Psoas muscle (tissue), 8 donors: ENCODE measurements at places on chromosomes 1 and 21.

GRCh38 chr1:63873751-63874150 lies 99.9 kb downstream of the ROR1 start:
- DNase-seq, result no peak

- no peak for DNase-seq
Measured at GRCh38 chr1:57423656-57424211, at the start of gene DAB1. Gene DAB1, minus strand, starts transcription at chr1:57424060. Its CDS starts 133,030 bp downstream, at chr1:57291030.

- no peak for DNase-seq
Measured at GRCh38 chr1:18951818-18952391, 4.6 kb downstream of the IFFO2 start.

DNA sequence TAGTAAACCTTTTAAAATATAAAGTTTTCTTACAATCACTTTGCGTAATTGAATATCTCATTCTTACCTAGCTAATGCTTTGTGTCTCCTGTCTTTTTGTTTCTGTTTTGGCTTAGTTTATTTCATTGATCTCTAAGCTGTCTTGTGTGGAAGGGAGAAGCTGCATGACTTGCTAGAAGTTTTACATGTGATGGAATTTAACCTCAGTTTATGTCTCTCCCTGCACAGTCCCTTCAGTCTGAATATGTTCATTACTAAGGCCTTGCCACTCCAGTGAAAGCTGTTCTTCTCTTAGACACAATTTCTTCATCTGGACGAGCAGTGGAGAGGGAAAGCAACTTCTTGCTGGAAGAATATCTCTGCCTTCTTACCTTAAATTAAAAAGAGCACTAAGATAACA lies 19.9 kb upstream of the GPR88 start:
- no peak for DNase-seq
